Activated CD4-positive, alpha-beta T cell treated with anti-CD3 and anti-CD28 coated beads, Interleukin-2, amount 50 U/mL, for 4 hours (primary cell): ENCODE measurements at places on chromosomes 7 and 10.
A peak's percentile ranks its signal among the peaks of the same experiment; 100 is the strongest.

DNA sequence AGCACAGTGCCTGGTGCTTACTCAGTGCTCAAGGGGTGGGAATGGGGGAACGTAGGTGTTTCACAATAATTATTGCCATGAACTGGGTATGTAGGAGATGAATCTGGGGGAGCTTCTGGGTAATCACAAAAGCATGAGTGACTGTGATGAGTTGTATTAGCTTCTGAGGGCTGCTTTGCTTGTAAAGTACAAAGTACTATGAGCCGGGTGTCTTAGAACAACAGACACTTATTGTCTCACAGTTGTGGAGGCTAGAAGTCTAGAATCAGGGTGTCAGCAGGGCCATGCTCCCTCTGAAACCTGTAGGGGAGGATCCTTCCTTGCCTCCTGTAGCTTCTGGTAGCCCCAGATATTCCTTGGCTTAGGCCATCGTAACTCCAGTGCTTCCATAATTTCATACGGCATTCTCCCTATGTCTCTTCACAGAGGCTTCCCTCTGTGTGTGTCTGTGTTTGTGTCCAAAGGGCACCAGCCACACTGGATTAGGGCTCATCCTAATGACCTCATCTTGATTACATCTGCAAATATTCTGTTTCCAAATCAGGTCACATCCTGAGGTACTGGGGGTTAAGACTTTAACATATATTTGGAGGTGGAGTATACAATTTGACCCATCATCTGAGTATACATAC, 84.8 kb upstream of the AGBL3 start:
- no peak for DNase-seq

GRCh38 chr7:135334830-135335543, 101.3 kb downstream of the STRA8 start:
- DNase-seq = no peak

- no peak for DNase-seq
Measured at GRCh38 chr7:133770863-133771492, 356.2 kb upstream of the LRGUK start.

DNA sequence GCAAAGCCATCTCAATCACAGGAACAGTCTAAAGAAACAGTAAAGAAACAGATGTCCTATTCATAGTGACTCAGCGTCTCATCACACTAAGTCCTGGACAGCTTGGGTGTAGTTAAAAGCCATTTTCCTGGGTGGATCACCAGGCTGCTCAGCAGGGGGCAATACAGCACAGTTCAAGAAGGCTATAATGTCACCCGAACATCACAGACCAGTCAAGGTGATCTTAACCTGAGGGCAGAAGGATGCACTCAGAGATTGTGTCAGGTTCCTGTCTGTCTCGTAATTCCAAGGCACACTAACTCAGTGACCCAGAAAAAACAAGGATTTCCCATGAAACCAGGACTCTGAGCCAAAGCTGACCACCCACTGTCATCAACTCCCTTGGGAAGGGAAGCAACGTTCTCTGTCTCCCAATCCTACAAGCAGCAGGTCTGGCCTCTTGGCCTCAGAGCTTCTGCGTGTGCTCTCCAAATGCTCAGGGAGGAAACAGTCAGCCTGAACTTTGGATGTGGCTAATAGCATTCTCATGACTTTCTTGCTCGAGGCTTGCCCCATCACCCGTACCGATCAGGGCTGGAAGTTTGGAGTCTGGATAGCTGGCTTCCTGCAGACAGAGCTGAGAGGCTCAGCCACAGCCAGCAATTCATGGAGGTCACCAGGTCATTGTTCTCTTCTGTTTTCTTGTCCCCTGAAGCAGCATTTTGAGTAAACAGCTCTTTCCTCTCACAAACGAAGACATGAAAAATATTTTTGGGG, 90.4 kb upstream of the FAM171A1 start:
- no peak for DNase-seq

DNA sequence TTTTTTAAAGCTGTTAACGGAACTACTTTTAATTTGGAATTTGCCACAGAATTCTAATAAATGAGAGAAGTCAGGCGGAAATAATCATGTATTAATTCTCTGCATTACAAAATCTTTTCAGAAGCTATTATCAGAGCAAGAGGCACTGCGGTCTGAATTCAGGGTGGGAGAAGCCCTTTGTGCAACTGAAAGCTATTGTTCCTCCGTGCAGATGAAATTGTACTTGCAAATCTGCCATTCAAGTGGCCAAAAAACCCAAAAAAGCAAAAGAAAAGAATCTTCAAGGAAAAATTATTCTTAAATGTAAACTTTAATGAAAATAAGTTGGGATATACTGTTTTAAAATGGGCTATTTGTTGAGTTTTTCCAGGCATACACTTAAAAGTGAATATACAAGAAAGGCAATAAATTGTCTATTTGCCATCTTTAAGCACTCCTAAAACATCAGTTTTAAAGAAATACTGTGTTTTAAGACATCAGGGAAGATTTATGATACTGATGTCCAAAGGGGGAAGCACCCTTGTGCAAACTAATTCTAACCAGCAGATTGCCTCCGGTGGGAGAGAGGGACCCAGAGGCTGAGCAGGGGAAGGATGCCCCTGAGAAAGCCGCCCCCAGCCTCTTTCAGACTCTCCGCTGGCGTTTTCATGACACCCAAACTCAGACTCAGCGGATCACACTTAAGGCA, 351.2 kb downstream of the DNAJB6 start:
- no peak for DNase-seq

DNA sequence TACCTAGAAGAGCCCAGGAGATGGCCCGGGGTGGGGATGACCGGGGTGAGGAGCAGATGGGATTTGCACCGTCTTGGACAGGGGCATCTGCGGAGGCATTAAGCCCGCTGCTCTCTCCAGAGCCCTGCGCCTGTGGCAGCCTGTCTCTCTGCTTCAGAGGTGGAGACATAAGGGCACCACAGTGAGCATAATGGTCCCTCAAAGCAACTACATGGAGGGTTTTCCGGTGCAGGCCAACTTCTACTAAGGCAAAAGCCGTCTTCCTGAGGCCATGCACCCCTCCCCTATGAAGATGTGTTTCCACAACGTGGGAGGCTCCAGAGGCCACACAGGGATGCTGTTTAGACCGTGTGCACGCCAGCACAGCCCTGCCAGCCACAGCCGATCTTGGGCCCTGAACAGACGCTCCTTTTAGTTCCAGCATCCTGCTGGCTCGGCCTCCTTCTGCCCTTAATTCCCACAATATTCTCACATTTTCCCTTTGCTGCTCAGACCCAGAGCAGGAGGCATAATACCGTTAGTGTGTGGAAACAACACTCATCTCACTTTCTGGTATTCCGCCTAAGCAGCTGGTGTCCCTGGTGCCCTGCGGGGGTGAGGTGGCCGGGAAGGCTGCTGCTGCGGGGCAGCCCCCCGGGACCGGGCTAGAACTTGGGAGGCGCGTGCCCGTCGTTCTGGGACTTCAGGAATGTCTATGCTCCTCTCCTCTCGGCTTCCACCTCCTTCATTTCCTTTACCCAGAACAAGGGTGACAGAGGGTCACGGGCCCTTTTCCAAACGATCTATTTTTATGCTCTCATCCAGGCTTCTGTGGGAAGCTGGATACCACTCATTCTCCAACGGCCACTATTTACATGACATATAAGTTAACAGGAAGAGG, 266.9 kb downstream of the TNS3 start:
- no peak for DNase-seq

DNA sequence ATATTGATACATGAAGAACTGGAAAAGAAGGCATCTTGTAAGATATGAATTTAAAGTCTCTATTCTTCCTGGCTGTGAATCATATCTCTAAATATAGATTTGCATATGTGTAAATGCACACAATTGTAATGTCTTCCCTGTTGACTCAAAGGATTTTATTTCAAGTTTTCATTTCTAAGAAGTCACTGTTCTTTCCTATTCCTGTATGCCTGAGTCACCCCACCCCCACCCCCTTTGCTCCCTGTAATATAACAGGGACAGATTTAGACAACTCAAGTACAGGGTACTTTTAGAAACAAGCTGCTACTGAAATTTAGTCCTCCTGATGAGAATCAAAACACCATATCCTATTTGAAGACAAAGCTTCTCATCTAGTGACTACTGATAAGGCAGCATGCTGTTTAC, 43.0 kb upstream of the HECTD2 start:
- DNase-seq = no peak

DNA sequence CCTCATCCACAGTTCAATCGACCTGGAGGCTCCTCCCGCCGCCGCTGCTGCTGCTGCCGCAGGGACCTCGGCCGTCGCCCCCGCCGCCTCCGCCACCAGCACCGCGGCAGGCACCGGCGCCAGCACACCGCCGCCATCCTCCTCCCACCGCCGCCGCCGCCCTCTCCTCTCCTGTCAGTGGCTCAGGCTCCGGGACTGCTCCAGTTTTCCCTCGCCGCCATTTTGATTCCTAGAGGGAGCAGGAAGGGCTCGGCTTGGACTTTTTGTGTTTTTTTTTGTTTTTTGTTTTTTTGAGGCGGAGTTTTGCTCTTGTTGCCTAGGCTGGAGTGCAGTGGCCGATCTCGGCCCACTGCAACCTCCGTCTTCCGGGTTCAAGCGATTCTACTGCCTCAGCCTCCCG, 3.0 kb upstream of the MCM10 start:
- DNase-seq = peak; percentile 16

- DNase-seq = no peak
Measured at GRCh38 chr10:110547139-110547761, 20.2 kb upstream of the SMC3 start.

GRCh38 chr7:158758586-158759244, 54.1 kb upstream of the NCAPG2 start:
- no peak for DNase-seq

GRCh38 chr10:97053276-97053675, 132.5 kb downstream of the SLIT1 start:
- DNase-seq = no peak

DNA sequence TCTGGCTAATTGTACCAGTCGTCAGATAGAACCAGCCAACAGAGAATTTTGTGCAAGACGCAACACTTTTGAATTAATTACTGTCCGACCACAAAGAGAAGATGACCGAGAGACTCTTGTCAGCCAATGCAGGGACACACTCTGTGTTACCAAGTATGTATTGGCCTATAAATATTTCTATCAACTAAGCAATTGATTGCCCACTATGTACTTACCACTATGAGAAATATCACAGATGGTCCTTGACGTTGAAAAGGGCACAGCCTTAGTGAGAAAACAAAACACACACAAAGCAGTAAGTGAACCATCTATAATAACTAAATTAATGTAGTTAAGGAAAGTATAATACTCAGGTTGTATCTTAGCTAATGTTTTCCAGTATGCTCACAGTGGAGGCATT, 60.0 kb downstream of the ANLN start:
- no peak for DNase-seq

DNA sequence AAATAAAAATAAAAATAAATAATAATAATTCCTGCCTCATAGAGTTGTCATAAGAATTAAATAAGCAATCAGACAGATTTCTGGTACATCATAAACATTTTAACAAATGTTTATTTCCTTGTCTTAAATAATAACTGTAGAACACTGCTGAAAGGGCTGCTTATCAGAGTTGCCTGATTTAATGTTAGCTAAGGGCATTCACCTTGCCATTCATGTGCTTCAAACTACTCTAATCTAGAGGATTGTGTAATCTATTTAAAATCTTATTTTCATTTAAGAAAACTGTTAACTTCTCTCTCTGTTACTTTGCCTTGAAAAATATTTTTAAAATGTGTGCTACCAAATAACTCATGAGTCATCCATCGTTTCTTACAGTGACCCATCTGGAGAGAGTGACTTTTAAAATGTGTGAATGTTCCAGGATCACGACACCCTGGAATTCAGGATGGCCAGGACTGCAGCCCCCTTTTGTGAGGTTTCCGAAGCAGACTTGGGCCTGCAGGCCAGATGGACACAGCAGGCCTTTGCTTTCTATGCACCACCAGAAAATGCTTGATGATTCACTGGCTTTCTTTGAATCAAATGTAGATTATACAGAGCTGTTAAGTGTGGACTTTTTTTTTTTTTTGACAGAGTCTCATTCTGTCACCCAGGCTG, 109.1 kb upstream of the TNS3 start:
- DNase-seq = no peak

DNA sequence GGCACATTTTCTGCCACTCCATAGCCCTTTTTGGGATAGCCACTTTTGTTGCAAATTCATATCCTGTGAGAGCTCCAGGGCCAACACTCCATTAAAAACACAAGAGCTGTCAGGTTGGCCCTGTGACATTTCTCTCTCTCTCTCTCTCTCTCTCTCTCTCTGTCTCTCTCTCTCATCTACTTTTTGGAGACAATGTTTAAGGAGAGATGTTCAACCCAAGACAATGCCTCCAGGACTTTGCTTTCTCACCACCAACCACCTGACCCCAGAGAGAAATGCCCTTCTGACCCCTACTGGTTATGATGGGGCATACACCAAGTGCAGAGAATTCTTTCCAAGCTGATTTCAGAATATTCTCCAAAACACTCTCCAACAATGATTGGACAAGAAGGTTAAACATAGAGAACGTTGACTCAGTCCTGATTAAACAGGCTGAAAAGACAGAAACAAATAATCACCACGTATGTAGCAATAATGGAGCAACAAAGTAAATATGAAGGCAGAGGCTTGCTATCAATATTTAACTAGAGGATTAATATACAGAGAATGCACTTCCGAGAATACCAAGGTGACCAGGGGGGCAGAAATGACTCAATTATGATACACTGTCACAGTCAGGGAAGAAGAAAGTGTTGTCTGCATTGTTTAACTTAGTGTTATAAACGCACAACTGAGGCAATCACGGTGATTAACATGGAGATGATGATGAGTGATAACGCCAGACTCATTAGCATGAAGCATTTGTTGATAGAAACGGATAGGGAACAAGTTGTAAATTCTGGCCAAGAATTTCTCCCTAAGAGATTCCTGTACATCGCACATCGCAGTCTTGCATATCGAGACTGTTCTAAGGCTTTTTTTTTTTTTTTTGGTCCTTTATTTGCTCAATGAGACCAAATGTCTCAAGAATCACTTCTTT, 178.5 kb downstream of the NRP1 start:
- no peak for DNase-seq

DNA sequence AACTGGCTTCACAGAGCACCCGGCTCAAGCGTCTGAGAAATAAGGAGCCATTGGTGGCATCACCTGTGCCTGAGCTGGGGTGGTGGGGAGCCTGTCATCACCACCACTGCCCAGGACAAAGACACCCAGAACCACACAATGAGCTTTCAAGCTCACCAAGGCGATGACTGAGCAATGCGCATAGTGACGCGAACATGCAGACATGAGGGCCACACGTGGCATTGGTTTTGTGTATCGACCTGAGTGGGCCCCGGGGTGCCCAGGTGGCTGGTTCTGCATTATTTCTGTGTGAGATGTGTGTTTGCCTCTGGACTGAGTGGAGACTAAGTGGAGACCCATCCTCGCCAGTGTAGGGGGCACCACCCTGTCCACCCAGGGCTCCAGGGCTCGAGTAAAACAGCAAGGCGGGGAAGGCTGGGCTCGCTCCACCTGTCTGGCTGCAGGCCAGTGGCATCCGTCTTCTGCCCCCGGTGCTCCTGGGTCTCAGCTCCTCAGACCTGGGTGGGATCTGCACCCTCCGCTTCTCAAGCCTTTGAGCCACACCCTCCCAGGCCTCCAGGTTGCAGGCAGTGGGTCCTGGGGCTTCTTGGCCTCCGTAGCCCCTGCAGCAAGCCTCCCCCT, 92.6 kb downstream of the DIP2C start:
- no peak for DNase-seq
